ENCODE measurements at places on chromosomes 4 and X.

GRCh38 chr4:104022831-104023230 lies 303.0 kb upstream of the TACR3 start:
- no peak for DNase-seq

GRCh38 chr4:15201782-15202181 lies 199.5 kb downstream of the CPEB2 start:
- no peak for DNase-seq

DNA sequence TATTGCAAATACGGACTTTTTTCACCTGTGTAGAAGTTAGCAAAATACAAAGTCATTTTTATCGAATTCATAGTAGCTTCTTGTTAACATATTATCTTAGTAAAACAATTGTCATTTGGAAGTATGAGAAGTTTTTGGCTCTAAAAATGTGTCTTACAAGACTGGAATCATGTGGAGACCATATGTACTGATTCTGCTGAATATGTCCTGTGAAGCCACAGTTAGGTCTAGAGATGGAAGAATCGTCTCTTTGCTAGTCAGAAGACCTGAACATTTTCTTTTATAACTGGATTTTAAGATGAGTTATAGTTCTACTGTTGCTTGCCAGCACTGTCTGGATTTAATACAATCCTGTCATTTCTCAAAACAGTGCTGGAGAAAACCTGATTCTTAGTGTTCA lies 29.0 kb downstream of the TMEM165 start:
- DNase-seq = no peak

- no peak for DNase-seq
Measured at GRCh38 chr4:106395582-106395981, 27.0 kb upstream of the GIMD1 start.

- no peak for DNase-seq
Measured at GRCh38 chr4:113905301-113905700, 74.1 kb downstream of the ARSJ start.

GRCh38 chr4:176534566-176534965 lies 214.8 kb downstream of the SPCS3 start:
- DNase-seq = peak; percentile 86

- DNase-seq = no peak
Measured at GRCh38 chrX:25869761-25870160, 268.4 kb upstream of the MAGEB18 start.

- DNase-seq = no peak
Measured at GRCh38 chrX:11789809-11790208, 31.8 kb downstream of the MSL3 start.

DNA sequence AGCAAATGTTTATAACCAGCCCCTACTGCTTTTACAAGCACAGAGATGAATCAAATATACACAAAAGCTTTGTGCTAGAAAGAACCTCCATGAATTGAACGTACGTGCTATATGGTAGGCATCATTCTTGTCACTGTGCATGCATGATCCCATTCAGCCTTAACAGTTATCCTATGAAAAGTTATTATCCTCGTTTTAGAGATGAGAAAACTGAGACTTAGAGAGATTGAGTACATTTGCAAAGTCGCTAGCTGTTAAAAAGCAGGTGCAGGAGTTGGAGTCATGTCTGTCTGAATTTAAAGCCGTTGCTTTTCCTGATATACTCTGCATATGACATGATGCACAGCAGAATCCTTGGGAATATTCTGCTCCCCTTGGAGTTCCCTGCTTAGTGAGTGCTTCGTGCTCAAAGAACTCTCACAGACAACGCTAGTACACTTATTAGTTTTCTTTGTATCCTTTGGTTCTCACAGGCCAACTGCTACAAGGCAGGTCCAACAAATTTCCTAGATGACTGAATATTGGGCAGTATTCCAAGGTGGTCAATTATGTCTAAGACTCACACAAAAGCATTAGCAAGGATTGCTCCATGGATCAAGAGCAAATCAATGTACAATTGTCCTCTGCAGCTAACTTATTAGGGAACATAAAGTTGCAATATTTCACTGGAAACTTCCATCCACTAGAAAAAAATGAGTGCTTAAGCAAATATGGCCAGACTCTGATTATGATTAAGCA lies 42.8 kb upstream of the TRIM2 start:
- DNase-seq = no peak

- peak; percentile 2 for DNase-seq
Measured at GRCh38 chr4:51885363-51885762, 42.4 kb downstream of the DCUN1D4 start.
